Activated CD4-positive, alpha-beta memory T cell treated with anti-CD3 and anti-CD28 coated beads for 36 hours (primary cell): ENCODE measurements at places on chromosomes 5 and 9. TPM values are rescaled to one million over a fixed set of nuclear protein-coding genes. Genes with fewer than 3 reads are reported as not detected.
A peak's percentile ranks its signal among the peaks of the same experiment; 100 is the strongest.

The EFCAB9 gene
- total RNA-seq: not detected

DNA sequence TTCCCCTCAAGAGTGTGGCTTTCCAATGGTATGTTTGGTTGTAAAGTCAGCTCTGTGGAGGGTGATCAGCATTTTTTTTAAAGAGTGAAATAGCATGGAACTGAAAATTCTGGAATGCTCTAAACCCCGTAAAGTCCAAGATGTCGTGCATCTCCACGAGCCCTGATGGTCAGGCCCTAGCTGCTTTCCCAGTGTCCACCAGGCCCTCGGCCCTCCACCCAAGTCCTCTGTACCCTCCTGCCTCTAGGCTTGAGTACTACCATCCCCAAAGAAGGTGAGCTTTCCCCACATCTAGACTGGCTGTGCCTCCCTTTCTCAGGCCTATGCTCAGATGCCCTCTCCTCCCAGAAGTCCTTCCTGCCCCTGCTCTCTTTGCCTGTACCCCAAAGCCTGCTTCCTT, 280.3 kb downstream of the GADD45G start:
- no peak for DNase-seq

DNA sequence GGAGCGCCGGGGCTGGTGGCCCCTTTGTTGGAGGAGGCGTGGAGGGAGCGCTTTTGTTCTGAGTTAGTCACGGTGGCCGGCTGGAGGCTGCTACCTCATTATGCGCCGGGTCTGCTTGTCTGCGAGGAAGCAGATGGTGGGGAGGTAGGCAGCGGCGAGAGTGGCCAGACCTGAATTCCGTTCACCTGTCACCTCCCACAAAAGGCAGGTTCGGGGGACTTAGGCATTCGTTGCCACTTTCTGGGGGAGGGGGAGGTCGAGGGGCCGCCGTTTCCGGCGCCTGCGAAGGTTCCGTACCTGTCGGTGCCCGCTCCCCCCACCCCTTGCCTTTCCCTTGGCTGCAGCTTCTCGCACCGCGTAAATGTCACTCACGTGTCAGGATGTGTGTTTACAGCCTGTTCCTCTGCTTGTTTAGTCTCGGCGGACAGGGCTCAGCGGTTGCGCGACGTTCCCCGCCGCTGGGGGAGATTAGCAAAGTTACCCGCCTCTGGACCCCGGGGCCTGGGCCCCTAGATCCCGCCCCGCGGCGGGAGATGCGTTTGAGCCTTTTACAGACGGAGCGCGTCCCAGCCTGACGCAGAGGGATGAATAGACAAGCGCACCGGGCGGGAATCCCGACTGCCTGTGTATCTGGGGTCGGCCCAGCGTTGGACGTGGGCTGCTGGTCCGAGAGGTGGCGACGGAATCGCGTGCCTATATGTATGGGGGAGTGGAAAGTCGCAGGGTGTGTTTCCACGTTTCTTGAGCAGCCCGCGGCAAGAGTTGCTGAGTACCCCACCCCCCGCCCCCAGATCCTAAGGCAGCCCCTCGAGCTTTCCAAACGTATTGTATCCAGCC, 2.7 kb upstream of the LHX2 start:
- DNase-seq: peak; percentile 33

DNA sequence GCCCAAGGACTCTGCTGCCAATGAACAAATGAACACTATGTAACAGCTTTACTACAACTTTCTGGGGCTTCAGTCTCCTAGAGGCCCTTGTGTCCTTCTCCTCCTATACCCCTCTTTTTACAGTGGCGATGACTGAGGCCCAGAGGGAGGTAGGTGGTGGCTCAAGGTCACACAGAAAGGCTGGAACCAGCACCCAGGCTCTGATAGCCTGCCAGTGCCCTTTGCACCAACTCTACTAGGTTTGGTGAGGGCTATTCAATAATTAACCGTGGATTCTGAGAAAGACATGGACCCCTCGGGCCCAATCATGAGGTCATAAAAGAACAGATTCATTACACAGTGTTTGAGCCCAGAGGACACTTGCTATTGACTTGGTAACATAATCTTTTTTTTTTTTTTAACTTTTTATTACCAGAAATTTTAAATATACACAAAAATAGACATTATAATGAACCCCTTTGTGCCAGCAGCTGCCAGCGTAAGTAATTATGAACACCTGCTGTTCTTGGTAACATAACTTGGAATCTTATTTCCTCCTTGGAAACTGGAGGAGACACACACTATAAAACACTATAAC, 6.1 kb upstream of the ALDH1B1 start:
- no peak for DNase-seq
